ENCODE measurements at places on chromosomes 4 and X.

DNA sequence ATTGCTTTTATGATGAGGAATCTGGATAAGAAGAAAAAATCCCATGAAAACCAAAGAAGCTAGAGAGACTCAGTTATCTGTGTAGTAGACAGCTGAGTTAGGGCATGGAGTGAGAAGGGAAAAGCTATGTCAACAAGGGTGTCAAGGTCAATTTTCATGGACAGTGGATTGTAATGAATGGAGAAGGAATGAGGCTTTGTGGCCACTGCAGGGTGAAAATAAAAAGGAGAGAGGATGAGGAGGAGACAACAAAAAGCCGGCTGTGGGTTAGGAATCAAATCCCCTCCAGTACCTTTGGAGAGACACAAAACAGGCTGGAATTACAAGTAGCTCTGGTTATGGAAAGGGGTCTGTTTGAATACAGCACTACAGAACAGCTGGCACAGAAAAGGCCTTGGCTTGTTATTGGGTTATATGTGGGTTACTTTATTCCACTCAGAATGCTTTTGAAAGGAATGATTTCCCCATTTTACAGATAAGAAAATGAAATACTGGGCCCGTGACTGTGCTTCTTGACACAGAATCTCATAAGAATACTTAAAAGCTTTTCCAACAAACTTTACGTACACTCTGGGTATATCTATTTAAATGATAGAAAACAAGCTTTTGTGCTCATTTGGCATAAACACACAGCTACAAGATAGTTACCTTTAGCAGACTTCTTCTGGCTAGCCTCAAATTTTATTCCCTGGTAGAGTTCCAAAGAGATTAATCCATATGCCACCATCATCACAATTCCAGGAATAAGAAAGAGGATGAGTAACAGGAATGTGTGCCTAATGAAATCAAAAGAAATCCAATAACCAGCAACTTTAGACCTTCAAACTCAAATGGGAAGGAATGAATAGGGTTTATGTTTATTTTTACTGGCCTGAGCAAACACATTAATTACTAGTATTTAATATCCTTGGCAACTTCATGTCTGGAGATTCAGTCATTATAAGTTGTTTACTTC lies 7.5 kb downstream of the CCKAR start:
- DNase-seq: no peak

DNA sequence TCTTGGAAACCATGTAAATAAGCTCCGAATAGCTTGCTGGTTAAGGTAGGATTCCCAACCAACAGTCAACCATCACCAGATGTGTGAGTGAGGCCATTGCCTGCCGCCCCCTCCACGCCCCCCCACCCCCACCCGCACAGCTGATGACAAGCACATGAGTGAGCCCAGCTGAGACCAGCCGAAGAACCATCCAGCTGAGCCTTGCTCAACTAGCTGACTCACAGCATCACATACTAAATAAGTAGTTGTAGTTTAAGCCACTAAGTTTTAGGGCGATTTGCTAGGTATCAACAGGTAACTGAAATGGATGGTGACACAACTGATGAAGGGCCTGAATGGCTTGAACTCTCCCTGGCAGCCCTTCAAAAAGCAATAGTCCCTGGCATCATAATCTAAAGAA lies 1.6 kb upstream of the CCDC149 start:
- no peak for DNase-seq

DNA sequence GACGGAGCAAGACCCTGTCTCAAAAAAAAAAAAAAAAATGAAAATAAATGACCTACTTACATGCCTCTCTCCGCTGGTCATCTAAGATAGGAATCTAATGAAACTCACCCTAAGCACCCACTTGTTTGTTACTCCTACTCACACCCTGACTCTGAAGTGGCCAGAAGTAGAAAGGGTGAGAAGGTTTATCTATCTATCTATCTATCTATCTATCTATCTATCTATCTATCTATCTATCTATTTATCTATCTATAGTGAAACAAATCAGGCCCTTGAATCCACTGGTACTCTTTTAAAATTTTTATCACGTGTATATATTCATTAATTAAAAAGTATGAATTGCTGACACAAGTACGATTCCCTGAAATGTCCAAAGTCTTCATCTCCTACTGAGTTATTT lies 75.2 kb downstream of the SLC10A7 start:
- DNase-seq: no peak

- DNase-seq: no peak
Observed at GRCh38 chrX:9955506-9955905, 11.7 kb upstream of the CLDN34 start.

- DNase-seq: no peak
Observed at GRCh38 chr4:186487726-186488125, 67.6 kb downstream of the MTNR1A start.

- DNase-seq: no peak
Observed at GRCh38 chrX:123340696-123341095, 156.6 kb downstream of the GRIA3 start.

DNA sequence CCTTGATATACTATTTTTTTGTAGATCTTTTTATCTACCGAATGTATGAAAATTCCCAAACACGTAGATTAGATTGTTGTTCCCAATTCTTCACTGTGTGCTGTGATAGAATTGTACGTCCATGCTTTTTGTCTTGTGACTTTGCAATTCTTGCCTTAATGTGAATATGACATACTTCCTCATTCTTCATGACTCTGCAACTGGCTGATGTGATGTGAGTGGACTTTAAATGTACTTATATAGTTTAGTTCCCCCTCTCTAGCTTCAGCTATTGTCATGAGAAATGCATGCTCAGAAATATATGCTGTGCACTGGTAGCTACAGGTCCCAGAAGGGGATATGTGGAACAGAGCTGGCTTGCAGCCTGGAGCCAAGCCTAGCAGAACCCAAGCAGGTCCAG lies 89.4 kb downstream of the FTHL17 start:
- DNase-seq: no peak

DNA sequence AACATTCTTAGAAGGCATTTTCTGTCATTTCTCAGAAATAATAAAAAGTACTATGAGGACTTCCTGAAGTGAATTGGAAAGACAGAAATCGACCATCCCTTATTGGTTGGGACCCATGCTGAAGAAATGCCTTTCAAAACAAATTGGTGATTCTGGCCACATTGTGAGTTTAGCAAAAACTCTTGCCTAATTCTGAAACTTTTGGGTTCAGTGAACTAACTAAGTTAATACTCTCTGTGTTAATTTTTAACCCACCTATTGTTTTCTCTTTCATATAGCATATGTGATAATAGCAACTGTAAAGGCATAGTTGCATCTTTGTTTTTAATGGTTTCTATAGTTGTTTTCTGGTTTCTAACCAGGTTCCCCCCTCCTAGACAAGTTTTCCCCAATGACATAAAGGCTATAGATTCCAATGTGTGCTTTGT lies 129.3 kb upstream of the FAT1 start:
- DNase-seq: no peak

GRCh38 chr4:27764526-27764837 lies 903.8 kb downstream of the STIM2 start:
- no peak for DNase-seq

DNA sequence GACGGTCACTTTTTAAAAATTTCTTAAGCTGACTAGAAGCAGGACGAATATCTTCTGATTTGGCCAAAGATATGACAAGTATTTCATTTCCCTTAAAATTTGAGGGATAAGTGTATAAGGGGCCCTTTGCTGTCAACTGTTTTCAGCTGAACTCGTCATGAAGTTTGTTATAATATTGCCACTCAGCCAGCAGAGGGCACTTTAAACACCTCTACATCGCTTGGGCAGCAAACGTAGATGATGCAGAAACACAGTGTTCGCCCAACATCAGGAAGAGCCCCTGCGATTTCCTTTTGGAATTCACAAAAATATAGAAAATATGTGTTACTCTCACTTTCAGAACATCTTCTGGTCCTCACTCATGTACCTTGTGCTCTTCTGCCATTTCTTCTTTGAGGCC lies 435.7 kb upstream of the FMR1 start:
- no peak for DNase-seq

GRCh38 chrX:40182615-40183014 lies 84.9 kb upstream of the BCOR start:
- DNase-seq: no peak

DNA sequence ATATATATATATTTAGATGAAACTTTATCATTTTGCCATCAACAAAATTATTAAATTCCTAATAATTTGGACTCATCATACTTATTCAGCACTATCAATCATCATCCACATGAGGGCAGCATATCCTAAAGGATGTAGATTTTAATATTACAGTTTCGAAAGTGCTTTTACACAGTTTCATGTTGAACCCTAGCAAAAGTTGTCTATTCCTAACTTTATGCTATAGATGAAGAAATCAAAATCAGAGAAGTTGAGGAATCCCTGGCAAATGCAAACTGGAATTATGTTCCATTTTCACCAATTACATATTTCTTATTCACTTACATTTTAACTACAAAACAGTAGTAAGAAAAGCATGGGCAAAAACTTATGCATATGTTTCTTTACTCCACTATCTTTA lies 36.6 kb upstream of the UGT2A1 start:
- no peak for DNase-seq

DNA sequence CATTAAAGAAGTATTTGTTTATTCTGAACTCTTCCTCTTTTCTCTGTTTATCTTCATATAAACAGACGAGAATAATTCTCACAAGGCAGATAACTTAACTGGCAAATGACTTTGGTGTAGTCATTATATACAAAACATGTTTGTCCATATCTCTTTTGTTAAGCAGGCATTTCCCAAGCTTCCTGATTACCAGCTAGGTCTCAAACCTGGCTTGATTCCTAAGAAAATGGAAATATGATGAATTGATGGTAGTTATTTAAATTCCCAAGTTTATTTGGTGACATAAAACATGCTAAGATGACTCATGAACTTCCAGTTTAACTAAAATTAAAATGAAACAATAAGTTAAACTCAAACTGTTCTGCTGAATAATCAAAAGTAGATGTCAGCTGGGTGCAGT lies 96.8 kb downstream of the ARSJ start:
- no peak for DNase-seq

DNA sequence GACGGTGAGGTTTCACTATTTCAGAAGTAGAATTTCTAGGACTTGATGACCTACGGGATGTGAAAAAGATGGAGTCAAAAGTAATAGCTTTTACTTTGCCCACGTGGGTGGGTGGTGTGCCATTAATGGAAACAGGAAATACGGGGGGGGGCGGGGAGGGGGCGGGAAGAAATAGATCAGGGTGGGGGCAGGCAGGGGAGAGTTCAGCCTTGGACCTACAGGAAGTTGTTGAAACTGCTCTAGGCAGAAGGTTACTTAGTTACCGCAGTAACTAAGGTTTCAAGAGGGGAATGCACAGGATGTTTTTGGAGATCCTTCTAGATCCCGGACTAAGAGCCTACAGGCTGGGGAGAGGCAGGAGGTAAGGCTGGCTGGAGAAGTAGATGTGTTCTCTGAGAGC lies 3.6 kb upstream of the FHL1 start:
- no peak for DNase-seq

DNA sequence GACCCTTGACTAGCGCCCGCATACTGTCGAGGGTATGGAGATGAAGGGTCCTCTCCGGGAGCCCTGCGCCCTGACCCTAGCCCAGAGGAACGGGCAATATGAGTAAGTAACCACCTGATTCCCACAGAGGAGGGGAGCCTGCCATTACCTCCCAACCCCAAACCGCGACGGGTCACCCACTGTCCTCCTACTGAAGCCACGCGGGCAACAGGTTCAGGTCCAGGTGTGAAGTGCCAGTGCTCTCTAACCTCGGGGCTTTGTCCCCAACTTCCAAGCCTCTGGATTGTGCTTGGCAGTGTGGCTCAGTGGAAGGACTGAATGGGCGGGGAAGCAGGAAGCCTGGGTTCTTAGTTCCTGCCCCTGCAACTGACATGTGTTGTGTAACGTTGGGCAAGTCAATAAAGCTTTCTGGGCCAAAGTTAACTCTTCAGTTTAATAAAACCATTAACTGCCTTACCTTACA lies 694 bp downstream of the OCRL start:
- no peak for DNase-seq

- no peak for DNase-seq
Observed at GRCh38 chr4:59647011-59647410, 1553.1 kb upstream of the ADGRL3 start.

DNA sequence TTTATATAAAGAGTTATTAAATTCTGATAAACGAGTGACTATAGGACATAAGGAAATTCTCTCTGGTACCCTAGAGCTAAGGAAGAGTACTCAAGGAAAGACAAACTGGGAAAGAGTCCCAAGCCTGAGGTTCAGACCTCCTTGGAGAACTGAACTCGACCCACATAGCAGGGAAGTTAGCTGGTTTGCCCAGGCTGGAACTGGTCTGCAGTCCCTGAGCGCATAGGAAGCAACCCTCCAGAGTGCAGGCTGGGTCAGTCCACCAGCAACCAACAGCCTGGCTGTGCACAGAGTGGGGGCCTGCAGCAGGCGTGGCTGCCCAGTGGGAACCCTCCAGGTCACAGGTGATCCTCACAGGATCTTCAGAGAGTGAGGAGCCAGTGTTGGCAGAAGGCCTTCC lies 114.1 kb downstream of the SOWAHB start:
- DNase-seq: no peak

GRCh38 chrX:24574743-24575142 lies 72.4 kb downstream of the PCYT1B start:
- DNase-seq: no peak
